Stimulated activated CD8-positive, alpha-beta memory T cell treated with anti-CD3 and anti-CD28 coated beads, Interleukin-7, amount 100 ng/mL, for 48 hours (primary cell): ENCODE measurements at places on chromosomes 16 and 17.
A peak's percentile ranks its signal among the peaks of the same experiment; 100 is the strongest.

DNA sequence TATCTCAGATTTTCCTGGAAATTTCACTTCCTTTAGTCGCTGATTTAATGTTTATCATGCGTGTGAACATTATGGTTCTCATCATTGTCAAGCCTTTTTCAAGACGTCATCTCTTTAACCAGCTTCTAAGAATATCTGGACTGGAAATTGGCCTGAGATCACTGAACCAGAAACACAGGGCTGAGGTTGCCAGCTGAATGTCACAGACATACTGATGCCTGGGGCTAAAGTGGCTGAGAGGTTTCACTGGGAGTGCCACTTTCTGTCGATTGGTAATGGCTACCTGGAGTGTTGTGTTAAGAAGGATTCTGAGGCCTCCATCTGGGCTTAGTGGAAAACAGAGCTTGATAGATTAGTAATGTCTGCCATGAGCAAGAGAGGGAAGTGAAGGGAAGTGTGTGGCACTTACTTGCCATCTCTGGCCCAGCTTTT lies 54.2 kb downstream of the CRISPLD2 start:
- DNase-seq: no peak

- no peak for DNase-seq
Measured at GRCh38 chr16:59339871-59340270, 605.8 kb upstream of the GOT2 start.

DNA sequence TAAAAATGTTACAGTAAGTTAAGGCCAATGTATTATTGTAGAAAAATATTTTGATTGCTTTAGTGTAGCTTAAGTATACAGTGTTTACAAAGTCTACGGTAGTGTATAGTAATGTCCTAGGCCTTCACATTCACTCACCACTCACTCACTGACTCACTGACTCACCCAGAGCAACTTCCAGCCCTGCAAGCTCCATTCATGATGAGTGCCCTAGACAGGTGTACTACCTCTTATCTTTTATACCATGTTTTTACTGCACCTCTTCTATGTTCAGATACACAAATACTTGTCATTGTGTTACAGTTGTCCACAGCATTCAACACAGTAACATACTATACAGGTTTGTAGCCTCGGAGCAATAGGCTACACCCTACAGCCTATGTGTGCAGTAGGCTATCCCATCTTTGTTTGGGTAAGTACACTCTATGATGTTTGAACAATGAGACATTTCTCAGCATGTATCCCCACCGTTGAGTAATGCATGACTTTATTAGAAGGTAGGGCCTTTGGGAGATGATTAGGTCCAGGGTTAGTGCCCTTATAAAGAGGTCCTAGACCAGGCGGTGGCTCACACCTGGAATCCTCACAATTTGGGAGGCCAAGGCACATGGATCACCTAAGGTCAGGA lies 117.8 kb downstream of the SLC39A11 start:
- no peak for DNase-seq

- DNase-seq: no peak
Measured at GRCh38 chr17:40110026-40110845, 9.8 kb upstream of the NR1D1 start.

GRCh38 chr17:45839442-45839841 lies 5.2 kb upstream of the SPPL2C start:
- DNase-seq: no peak

- no peak for DNase-seq
Measured at GRCh38 chr17:48882272-48882671, 10.3 kb upstream of the ATP5MC1 start.

DNA sequence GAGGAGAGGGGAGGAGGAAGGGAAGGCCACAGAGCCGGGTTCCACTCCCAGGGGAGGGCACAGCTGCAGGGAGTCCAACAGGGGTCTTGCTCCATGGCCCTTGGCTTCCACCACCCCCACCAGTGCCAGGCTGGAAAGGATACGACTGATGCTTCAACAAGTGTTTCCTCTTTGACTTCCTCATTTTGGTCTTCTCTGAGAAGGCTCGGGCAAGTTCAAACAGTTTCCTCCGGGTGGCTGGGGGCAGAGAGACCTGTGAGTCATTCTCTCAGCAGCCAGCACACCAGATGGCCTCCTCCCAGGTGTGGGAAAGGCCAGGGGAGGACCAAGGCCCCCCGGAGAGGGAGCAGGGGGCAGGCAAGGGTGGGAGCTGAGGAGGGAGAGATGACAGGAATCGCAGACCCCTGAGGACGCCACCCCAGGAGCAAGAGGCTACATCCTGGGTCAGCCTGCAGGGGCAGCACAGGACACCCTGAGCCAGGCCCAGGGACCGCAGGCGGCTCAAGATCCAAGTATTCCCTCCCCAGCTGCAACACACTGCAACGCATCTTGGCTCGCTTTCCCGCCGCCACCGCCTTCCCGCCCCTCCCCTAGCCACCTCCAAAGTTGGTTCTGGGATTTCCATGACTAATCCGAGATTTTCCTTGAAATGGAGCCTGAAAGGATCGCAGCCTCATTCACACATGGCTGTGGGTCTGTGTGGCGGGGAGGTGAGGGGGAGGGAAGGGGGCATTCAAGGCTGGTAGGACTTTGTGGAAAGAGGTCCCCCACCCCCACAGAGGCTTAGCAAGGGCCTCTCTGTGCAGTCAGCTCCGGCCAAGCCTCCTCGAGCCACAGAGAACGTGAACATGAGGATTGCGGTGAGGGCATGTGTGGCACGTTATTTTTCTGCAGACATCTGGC lies 18.4 kb upstream of the MRPS23 start:
- no peak for DNase-seq

- no peak for DNase-seq
Measured at GRCh38 chr17:50955667-50956120, 89.5 kb upstream of the TOB1 start.

GRCh38 chr17:1294157-1294717 lies 14.8 kb downstream of the TRARG1 start:
- peak; percentile 45 for DNase-seq

DNA sequence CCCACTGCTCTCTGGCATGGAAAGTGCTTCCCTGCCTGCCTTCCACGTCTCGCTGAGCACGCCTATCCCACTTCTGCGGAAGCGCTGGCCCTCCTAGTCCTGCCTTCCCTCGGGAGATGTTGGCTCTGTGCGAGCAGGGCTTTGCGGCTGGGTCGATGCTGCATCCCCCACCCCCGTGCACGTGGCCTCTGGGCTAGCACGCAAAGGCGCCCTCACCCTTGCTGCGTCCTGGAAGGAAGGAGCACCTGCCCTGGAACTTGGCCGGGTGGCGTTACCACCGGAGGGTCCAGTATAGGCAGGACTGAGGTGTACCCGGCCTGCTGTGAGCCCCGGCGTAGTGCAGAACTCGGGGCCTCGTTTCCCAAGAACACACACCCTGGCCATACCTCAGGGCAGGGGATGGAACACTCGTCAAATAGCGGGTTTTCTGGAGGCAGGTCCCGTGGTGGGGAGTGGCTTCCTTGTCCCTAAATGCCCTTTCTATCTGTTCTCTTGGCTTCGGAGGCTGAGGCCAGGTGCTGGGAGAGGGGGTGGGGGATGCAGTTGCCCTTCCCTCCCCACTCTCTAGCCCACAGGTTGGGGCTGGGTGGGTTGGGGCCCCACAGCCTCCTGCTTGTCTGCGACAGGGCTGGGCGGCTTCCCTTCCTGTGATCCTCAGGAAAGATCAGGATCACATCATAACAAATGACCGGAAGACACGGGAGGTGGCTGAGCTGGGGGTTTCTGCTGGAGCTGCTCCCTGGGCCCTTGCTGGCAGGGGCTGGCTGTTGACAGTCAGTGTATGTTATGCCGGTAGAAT lies 17.4 kb downstream of the BAIAP2 start:
- DNase-seq: no peak

DNA sequence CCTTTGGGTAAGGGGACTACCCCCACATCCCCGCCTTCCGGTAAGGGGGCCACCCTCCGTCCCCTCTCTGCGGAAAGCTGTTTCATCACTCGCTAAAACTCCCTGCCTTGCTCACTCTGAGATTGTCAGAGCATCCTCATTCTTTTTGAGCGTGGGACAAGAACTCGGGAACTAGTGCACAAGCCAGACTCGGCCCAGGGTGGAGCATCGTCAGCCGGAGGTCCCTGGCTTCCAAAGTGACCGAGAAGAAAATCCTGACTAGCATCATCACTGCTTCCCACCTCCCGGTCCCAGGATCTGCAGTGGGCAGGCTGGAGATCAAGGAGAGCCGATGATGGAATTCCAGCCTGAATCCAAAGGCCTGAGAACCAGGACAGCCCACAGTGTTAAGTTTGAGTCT lies 380.3 kb downstream of the SEC14L1 start:
- no peak for DNase-seq

GRCh38 chr17:518047-518735 lies 165.6 kb upstream of the RPH3AL start:
- DNase-seq: no peak

DNA sequence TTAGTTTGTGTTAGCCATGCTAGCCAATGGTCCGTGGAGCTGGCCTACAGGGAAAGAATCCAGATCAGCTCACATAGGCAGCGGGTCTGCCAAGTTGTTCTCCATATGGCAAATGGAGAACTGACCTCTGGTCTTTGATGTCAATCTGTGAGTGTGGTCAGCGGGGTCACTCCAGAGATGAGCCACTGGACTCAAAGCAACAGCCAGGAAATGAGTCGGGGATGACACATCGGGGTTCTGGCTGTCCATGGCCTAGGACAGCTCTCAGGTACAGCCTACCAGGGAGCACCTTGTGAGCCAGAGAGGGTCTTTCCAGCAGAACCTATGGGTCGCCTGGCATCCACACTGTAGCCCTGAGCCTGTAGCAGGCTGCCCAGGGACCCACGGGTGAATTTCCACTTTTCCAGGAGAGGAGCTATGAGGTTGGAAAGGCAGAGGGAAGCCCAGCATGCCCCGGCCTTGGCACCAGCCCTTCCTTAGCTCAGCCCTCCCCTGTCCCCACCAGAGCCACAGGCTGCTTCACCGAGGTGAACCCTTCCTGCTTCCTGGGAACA lies 203.0 kb upstream of the TNRC6C start:
- DNase-seq: no peak

GRCh38 chr16:31301708-31302400 lies 42.1 kb downstream of the ITGAM start:
- DNase-seq: peak; percentile 11

GRCh38 chr17:5840811-5841446 lies 229.2 kb upstream of the WSCD1 start:
- no peak for DNase-seq

- no peak for DNase-seq
Measured at GRCh38 chr17:8887301-8887700, 19.8 kb upstream of the PIK3R6 start.

DNA sequence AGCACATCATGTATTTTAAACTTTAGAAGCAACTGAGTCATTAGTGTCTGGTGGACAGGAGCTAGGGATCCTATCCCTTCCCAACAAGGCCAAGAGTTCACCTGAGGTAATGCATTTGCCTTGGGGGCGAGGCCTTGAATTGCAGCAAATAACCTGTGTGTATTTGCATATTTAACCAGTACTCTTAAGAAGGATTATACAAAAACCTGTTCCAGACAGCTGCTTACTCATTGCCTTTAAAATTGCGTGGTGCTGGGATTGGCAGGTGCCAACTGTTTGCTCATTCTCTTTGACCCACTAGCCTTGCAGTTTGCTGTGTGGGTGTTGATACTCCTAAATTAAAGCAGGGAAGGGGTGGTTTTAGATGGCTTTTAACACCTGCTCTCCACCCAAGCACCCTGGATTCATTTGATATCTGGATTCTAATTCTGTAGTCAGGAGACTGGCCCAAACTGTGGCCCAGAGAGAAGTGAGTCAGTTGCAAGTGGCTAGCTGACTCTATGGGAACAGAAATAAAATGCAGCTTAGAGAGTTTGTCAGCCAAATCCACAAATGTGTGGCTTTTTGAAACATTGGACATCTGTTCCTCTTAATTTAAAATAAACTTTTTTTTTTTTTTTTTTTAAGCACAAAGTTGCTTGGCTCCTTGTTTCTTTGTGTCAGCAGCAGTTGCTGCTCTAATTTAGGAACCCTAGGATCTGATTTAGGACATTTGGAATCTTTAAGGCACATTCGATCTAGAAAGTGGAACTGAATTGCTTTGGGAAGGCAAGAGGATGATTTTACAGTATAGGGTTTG lies 46.9 kb downstream of the TUBD1 start:
- no peak for DNase-seq

GRCh38 chr16:66996324-66996982 lies 8.1 kb downstream of the CES4A start:
- DNase-seq: no peak

GRCh38 chr16:57899771-57900661 lies 70.9 kb downstream of the CNGB1 start:
- peak; percentile 53 for DNase-seq

DNA sequence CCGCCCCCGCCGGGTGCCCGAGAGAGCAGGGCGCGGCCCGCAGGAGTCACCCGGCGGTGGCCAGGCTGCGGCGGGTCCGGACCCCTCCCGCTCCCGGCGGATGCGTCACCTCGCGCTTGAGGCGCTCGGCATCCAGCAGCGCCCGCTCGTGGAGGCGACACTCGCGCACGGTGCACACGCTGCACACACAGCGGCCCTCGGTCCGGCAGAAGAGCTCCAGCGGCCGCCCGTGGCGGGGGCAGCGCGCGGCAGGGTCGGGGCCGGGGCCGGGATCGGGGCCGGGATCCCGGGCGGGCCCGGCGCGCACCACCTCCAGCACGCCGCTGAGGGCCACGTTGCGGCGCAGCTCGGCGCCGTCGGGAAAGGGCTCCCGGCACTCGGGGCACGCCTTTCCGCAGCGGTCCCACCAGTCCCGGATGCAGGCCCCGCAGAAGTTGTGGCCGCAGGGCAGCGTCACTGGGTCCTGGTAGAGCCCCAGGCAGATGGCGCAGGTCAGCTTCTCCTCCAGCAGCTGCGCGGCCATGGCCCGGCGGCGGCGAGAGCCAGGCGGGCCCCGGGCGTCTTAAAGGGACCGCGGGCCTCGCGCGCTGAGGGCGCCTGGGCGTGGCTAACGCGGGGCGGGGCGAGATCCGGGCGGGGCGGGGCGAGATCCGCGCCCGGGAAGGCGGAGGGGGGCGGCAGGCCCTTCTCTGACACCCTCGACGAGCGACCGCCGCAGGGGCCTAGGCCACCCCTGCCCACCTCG lies at the start of gene TRIM65:
Gene TRIM65 (minus strand): TSS at position 537 of the 745 bp plus-strand sequence. CDS start 14 bp downstream, at position 523.
- peak; percentile 73 for DNase-seq

DNA sequence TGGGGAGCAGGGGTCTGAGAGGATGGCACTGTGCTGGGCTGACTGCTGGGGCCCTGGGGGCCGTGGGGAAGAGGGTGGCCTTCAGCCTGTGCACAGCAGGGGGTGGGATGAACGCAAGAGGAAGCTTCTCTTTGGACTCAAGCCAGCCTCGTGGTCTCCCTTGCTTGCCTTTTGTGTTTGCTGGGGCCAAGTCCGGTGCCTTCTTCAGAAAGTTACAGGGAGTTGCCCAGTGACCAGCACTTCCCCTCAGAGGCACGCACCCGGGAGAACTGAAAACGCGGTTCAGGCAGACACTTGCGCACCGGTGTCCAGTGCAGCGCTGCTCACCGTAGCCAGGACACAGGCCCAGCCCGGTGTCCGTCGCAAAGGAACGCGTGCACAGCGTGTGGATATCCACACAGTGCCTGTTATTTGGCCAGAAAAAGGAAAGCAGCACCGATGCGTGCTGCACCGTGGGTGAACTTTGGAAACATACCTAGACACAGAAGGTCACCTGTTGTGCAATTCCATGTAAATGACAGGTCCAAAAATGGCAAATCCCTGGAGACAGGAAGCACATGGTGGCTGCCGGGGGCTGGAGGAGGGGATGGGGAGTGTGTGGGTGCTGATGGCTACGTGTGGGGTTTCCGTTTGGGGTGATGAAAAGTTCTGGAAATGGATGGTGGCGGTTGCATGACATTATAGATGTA lies 29.4 kb upstream of the NUDT16L1 start:
- DNase-seq: no peak
